Stimulated activated CD4-positive, alpha-beta T cell treated with anti-CD3 and anti-CD28 coated beads, Interleukin-2, amount 100 ng/mL, for 48 hours (primary cell): ENCODE measurements at places on chromosomes 1 and 21.

DNA sequence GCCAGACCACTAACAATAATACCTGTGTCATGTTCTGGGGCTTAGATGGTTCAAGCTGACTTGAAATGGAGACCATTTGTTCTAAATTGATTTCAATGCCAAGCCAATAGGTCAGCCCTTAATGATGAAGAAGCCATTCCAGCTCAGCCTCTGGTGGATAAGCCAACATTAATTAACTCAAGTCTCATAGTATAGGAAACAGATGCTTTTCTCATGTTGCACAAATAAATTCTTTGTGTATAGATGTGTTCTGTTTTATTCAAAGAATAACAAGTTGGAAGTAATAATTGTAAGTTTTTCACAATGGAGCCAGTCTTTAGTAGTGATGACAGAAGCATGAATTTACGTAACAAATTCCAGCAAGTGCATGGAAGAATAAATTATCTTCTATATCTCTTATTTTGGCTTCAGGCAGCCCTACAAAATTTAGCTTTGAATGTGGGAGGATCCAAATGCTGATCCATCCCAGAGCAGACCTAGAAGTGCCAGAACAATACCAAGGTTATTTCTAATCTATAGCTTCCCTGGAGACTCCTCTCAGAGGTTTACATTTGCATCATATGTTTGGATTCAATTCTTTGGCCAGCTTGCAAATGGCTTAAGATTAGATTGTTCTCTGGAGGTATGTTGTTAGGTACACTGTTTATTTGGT, 42.2 kb upstream of the C1orf105 start:
- no peak for DNase-seq

DNA sequence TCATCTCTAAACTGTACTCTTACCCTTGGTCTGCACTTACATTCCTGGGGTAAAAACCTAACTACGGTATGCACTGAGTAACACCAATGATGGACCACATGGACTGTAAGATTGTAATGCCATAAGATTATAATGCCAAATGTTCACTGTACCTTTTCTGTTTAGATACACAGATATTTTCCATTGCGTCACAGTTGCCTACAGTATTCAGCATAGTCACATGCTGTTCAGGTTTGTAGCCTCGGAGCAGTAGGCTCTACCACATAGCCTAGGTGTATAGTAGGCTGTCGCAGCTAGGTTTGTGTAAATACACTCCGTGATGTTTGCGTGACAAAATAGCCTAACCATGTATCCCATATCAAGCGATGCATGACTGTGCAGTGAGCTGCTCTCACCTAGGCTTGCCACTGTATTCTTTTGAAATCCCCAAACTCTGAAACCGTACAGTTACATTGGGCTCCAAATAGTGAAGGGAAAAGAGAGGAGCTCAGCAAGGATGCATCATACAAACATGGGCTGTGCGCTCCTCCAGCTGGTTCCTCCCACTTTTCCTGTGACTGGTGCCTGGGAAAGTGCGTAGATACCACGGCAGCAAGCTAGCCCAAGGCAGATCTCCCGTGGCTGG, 35.2 kb downstream of the CFAP57 start:
- DNase-seq = no peak

DNA sequence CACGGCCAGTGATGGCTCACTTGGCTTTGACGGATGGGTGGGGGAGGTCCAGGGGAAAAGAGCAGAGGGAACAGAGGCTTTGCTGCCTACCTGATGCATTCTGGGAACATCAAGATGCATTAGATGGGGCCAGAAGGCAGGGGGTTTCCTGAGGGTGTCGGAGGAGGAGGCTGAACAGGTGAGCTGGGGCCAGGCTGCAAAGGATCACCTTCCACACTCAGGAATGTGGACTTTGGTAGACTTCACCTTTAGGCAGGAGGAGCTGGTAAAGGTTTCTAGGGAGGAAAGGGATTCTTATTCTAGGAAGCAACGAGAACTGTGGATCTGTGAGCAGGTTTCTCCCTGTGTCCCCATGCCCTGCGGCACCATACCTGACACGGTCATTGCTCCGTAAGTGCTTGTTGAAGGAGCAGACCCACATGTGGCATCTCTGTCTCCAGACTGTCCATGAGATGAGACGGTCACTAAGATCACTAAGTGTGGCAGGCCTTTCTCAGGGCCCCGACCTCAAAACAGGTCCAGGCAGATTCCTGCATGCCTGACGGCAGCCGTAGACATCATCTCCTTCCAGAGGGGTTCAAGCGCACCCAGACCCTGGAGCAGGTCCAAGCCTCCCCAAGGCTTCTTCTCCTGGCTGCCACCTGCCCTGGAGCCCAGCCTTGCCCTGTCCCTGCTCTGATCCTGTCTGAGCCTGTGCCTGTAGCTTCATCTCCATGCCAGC, 89.1 kb upstream of the SLC25A33 start:
- DNase-seq = no peak

DNA sequence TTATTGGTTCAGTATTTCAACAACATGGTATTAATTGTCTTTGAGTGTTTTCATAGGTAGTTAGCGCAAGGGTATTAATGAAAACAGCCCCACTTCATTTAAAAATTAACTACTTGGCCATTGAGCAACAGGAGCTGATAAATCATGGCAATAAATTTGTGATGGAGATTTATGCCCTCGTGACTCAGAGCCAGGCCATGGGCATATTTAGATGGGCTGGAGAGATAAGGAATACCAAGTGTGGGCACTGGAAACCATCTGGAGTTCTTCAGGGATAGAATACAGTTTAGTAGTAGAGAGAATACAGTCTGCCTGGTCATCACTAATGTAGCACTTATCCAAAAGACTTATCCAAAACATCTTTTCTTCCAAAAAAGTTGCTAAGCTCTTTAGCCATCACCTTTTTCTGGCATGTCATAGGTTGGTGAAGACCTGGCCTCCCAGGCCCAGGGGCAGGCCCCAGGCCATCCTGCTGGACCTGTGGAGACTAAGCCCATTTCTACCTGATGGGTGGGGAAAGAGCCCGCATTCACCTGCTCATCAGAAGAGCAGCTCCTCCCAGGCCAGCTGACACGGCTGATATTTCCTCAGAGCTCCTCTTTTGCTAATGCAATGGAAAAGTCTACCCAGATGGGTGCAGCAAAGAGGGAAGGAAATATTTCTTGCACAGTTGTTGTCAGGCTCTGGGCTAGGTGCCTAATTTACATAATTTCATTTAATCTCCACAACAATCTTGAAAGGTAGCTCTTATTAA, 238.0 kb downstream of the TM2D1 start:
- DNase-seq = no peak

- DNase-seq = no peak
Measured at GRCh38 chr1:40588586-40588985, 57.1 kb downstream of the ZNF684 start.
